ENCODE measurements at places on chromosomes 3 and 15. TPM values are rescaled to one million over a fixed set of nuclear protein-coding genes. Genes with fewer than 3 reads are reported as not detected.
A peak's percentile ranks its signal among the peaks of the same experiment; 100 is the strongest.

NPAP1 gene
- total RNA-seq, result not detected

ITIH3 gene
- total RNA-seq, result not detected

PDZRN3 gene
- total RNA-seq, result not detected

GPR87 gene
- not detected for total RNA-seq

DNA sequence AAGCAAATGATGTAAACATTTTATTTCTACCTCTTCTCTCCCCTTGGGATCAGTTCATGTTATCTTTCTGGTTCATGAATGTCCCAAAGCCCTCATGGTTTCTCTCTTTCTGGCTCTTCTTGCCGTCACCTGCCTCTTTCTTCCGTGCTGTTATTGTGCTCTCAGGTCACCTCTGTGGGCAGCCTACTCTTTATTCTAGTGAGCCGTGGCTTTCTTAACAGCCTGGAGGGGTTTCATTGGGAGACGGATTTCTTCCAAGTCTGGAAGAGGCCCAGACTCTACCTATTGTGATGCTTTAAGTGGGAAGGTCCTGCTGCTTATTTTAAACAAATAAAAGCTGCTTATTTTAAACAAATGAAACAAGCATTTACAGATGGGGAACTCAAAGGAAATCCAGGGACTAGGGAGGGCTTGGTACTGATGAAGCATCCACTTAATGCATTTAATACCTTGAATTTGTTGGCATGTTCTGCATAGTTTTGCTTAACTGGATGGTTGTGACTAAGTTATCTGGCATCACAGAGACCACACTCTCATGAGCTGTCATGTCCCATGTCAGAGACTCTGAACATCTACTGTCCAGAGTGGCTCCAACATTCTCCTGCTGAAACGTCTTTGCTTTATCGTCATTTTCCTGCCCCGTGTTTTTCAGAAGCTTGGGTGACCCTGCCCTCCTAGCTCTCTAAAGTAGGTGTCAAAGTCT, 443.3 kb downstream of the GABRG3 start:
- no peaks in the 10 kb centered on the region for H3K4me1 ChIP-seq
- no peaks in the 10 kb centered on the region for H3K36me3 ChIP-seq
- H3K4me3 ChIP-seq, result no peak overlapping the region
- H3K27me3 ChIP-seq, result no peaks in the 10 kb centered on the region
- DNase-seq, result no peak
- no peak overlapping the region for H3K27ac ChIP-seq

- no peaks in the 10 kb centered on the region for H3K27me3 ChIP-seq
- H3K27ac ChIP-seq, result no peak overlapping the region
- peaks cover 61% of the 10 kb centered on the region for H3K36me3 ChIP-seq
- H3K4me1 ChIP-seq, result peaks cover 27% of the 10 kb centered on the region
- no peak overlapping the region for H3K4me3 ChIP-seq
Measured at GRCh38 chr15:43150191-43150929, 17.0 kb downstream of the TMEM62 start.

DNA sequence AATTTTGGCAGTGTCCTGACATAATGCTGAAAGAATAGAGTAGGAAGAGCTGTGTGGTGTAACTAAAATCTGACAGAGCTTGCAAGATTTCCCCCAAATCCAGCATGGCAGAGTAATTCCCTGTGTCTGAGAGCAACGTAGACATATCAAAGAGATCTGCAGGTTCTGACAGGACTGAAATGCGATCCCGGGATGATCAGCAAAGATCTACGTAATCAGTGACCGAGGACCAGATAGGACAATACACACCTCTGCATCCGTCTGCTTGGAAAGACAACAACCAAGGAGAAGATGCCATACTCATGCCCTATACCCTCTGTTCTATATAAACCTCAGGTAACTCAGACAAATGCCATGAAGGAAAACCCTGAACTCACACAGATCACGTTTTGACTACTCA, 26.6 kb upstream of the SYNPR start:
- no peaks in the 10 kb centered on the region for H3K4me1 ChIP-seq
- no peaks in the 10 kb centered on the region for H3K27me3 ChIP-seq
- H3K36me3 ChIP-seq, result no peaks in the 10 kb centered on the region
- no peak overlapping the region for H3K27ac ChIP-seq
- DNase-seq, result no peak

DNA sequence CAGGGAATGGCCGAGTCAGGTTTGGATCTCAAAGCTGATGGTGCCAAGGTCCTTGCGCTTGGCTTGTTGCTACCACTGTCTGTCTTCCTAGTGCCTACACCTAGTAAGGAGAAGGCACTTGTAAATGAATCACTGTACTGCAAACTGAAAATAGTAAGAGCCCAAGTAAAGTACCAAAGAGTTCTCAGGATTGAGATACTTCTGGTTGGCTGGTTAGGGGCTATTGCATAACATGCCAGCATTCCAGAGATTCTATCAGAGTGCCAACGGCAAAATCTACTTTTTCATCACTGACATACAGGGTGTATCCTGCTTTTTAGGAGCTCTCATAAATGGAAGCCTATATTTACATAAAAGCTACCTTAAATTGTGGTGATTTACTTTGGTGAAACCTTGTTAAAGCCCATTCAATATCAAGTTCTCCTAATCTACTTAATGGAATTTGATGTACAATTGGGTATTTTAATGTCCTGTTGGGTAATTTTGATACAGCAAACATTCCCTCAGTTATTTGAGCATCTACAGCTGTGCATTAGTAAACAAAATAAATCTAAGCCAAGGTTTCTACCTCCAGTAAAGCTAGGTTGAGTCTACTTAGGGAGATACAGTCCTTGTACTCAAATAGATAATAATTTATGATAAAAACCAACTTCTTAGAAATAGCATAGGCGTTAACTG, 30.7 kb upstream of the CHD2 start:
- peaks cover 8% of the 10 kb centered on the region for H3K4me1 ChIP-seq
- no peak overlapping the region for H3K4me3 ChIP-seq
- DNase-seq, result no peak
- H3K27ac ChIP-seq, result no peak overlapping the region
- no peaks in the 10 kb centered on the region for H3K27me3 ChIP-seq

GRCh38 chr15:57027596-57027995, 109.2 kb downstream of the TCF12 start:
- peaks cover 1% of the 10 kb centered on the region for H3K36me3 ChIP-seq
- no peak for DNase-seq
- peaks cover 7% of the 10 kb centered on the region for H3K4me1 ChIP-seq
- H3K27me3 ChIP-seq, result no peaks in the 10 kb centered on the region

DNA sequence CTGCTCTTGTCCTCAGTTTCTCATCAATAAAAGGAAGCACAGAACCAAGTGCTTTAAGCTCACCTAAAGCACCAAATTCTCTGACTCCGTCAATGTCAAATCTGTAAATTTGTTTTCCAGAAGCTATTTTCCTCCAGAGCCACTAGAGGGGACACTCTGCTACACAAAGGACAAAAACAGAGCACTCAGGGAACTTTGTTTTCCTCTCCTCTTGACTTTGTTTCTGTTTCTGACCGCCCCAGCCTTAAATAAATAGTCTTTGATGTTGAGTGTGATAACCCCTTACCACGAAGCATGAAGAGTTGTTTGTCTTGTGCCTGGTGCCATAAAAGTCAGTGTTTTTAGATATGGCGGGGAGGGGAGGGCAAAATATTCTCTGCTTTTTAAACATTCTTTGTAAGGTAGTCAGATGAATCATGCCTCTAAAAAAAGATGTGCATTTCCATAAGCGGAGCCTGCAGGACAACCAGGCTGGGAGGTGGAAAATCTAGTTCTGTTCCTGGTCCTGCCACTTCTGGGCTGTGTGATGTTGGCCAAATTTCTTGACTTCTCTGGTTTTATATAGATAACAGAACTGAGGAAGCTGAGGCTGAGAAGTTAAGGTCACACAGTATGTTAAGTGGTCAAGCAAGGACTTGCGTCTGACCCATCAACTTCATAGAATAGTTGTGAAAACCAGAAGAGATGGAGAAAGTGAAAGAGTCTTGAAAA, 7.3 kb upstream of the ZBTB38 start:
- H3K4me3 ChIP-seq, result peak overlapping the region; percentile 19
- peaks cover 2% of the 10 kb centered on the region for H3K36me3 ChIP-seq
- H3K4me1 ChIP-seq, result peaks cover 10% of the 10 kb centered on the region
- H3K27ac ChIP-seq, result no peak overlapping the region
- peaks cover 3% of the 10 kb centered on the region for H3K27me3 ChIP-seq

- peaks cover 29% of the 10 kb centered on the region for H3K4me1 ChIP-seq
- H3K27me3 ChIP-seq, result peaks cover 53% of the 10 kb centered on the region
- no peaks in the 10 kb centered on the region for H3K36me3 ChIP-seq
- no peak overlapping the region for H3K27ac ChIP-seq
Measured at GRCh38 chr15:41494190-41494921, 682 bp downstream of the ITPKA start.

- H3K4me3 ChIP-seq, result no peak overlapping the region
- no peak overlapping the region for H3K27ac ChIP-seq
- no peaks in the 10 kb centered on the region for H3K4me1 ChIP-seq
- H3K27me3 ChIP-seq, result no peaks in the 10 kb centered on the region
- DNase-seq, result no peak
- no peaks in the 10 kb centered on the region for H3K36me3 ChIP-seq
Measured at GRCh38 chr15:83504365-83504764, 57.2 kb downstream of the SH3GL3 start.

DNA sequence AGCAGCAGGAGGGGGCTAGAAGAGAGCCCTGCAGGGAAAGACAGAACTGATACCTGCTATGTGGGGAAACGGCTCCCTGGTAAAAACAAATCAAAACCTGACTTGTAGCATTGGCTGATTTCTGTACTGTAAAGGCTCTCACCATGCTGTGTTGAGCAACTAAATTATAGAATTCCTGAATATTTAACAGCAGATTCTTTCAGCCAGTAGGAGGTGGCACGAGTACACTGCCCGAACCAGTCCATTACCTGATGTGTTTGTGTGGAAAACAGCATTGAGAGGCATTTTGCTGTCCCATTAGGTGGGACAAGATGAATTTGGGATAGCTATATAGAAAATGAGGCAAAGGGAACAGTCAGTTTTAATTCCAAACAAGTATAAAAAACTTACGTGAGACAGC, 201.2 kb downstream of the ATP10A start:
- H3K27me3 ChIP-seq, result peaks cover 13% of the 10 kb centered on the region
- H3K4me1 ChIP-seq, result no peaks in the 10 kb centered on the region
- H3K27ac ChIP-seq, result no peak overlapping the region
- no peak for DNase-seq
- no peaks in the 10 kb centered on the region for H3K36me3 ChIP-seq
- no peak overlapping the region for H3K4me3 ChIP-seq

DNA sequence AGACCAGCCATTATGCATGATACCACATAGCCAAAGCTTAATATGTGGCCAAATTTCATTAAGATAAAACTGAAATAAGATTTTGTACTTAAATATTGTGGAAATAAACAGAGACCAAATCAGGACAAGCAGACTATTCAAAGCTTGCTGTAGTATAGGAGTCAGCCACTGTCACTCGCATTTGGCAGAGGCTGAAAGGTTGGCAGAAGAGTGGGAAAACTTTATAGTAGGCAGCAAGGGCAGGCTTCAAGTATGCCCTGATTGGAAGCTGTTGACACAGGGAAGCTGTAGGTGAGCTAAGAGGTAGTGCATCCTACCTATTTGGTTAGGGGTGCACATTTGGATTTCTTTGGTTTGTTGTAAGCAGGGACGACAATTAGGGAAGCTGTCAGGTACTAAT, 202.5 kb upstream of the PDZRN3 start:
- H3K27ac ChIP-seq, result no peak overlapping the region
- DNase-seq, result no peak
- no peaks in the 10 kb centered on the region for H3K4me1 ChIP-seq
- H3K27me3 ChIP-seq, result no peaks in the 10 kb centered on the region

DNA sequence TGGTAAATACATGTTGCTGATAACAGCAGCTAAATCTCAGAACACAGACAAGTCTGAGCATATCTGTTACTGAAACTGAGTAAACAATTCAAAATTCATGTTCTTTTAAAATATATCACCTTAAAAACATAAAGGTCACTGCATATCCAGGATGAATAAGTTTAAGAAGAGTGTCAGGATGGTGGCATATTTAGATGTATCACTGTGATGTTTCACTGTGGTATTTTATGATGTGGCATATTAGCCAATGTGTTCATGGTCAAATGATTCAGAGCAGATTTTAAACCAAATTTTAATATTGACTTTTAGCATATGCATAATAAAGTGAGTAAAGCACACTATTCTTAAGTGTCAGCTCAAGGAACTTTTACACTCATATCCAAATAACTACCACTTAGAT, 346.4 kb upstream of the DPPA4 start:
- DNase-seq, result no peak
- H3K4me1 ChIP-seq, result no peaks in the 10 kb centered on the region

- peak; percentile 11 for DNase-seq
- H3K4me1 ChIP-seq, result peaks cover 7% of the 10 kb centered on the region
- no peak overlapping the region for H3K4me3 ChIP-seq
- H3K27me3 ChIP-seq, result peaks cover 2% of the 10 kb centered on the region
- peaks cover 2% of the 10 kb centered on the region for H3K36me3 ChIP-seq
Measured at GRCh38 chr3:127667119-127667681, 5.6 kb upstream of the ABTB1 start.

DNA sequence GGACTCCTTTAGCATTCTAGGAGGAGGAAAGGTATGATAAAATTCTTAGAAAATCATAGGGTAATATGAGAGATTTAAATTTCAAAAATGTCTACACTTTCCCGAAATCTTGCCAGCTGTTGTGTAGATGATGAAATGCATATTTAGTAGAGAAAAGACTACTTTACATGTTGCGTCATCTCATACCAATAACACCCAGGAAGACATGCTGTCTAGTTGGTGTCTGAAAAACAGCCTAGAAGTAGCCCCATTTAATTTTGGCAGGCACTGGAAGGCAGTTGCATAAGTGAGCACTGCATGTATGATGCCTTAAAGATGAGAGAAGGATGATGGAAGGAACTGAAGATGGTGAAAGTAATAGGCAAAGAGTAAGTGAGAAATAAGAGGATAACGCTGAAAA, 310.5 kb upstream of the TPM1 start:
- no peak for DNase-seq
- no peaks in the 10 kb centered on the region for H3K4me1 ChIP-seq
- H3K27ac ChIP-seq, result no peak overlapping the region
- peaks cover 26% of the 10 kb centered on the region for H3K27me3 ChIP-seq
- no peak overlapping the region for H3K4me3 ChIP-seq

DNA sequence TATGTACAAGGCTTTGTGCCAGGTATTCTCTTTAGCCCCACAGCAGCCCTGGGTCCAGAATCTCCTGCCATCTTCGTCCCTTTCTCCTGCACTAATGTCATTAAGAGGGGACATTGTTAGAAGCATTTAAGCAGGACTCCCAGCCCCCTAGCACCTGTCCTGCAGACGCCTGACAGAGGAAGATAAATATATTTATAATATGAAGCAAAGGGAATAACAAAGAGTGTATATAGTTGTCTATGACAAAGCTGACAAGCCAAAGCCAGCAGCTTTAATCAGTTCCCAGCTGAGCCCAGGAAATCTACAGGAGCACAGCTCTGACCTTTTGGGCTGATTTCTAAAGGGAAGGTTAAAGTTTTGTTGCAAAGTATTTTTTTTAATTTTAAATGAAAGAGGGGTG, 96.0 kb downstream of the MEGF11 start:
- peaks cover 4% of the 10 kb centered on the region for H3K27me3 ChIP-seq
- no peak overlapping the region for H3K4me3 ChIP-seq
- no peaks in the 10 kb centered on the region for H3K36me3 ChIP-seq
- H3K4me1 ChIP-seq, result no peaks in the 10 kb centered on the region

All from activated CD4-positive, alpha-beta memory T cell treated with anti-CD3 and anti-CD28 coated beads, Interleukin-2, amount 10 ng/mL, durations not matched to agents 7 days and 5 days (primary cell).